Iris pigment epithelial cell (primary cell): ENCODE measurements at places on chromosomes 7 and 10.

GRCh38 chr7:131934452-131934851, 378.0 kb upstream of the PODXL start:
- DNase-seq = no peak

DNA sequence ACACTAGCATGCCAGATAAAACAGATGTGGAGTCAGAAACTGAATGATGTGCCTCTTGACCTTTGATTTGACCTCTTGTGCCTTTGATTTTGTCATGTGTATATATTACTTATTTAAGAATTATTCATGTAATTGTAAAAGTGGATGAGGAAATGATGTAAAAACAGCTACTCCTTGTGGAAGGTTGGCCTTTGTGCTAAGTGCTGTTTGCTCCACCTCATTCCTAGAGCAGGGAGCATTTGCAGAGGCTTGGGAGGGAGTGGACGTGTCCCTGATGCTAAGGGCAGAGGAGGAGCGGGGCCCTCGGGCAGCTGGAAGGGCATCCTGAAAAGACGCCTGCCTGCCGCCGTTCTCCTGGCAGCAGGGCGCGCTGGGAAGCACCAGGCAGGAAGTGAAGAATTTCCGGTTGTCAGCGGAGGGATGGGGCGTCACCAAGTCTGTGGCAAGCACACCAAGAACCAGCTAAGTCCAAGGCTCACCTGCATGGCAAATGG, 197.6 kb upstream of the ZNF32 start:
- peak; percentile 34 for DNase-seq

GRCh38 chr7:115707258-115708012, 323.1 kb downstream of the TFEC start:
- DNase-seq = peak; percentile 3

DNA sequence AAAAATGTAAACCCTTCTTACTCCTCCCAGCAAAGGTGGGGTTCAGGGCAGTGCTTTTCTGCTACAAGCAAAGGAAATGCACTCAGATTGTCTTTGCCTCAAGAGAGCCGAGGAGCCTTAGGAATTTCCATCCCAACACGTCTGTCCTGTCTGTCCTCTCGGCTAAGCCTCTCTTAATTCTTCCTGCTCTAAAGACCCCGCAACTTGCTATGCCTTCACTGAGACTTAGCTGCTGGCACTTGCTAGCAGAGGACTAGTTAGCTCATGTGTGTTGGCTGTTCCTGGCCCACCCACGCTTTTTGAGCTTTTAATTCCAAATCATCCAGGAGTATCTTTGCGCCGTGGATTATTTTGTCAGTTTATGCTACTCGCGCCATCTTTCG, 481 bp upstream of the NPM3 start:
- DNase-seq = no peak

DNA sequence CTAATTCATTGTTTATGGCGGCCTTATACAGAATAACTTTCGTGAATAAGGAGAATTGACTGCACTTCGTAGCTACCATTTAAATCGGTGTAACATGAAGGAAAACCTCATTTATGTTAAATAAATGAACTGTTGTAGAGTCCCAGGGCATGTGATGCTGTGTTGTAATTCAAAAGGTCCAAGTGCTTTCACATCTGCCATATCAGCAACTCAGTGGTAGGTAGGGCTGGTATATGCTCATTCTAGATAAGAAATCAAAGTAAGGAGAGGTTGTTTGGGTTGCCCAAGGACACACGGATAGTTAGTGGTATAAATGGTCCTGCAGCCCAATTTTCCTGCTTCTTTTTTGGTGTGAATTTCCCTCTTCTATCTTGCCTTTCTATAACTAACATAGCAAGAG, 15.8 kb downstream of the BBS9 start:
- DNase-seq = no peak

DNA sequence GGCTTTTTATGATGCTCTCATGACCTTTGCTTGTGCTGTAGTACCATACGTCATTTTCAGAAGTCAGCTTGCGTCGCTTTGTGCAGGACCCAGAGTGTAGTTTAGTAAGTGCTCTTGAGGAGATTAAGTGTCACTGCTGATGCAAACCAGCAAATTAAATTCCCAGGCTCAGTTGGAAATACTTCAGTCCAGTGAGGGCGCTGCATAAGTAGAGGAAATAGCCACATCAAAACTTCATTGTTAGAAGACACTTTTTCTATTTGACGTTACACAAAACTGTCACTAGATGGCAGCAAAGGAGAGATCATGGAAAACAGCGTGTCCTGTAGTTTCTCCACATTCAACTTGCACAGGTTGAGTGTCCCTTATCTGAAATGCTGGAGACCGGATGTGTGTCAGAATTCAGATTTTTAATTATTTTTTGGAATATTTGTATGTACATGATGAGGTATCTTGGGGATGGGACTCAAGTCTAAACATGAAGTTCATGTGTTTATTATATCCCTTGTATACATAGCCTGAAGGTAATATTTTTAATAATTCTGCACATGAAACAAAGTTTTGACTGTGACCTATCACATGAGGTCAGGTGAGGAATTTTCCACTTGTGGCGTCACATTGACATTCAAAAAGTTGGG, 7.9 kb downstream of the ZNF22 start:
- peak; percentile 89 for DNase-seq

GRCh38 chr7:43791-44540, 148.4 kb upstream of the FAM20C start:
- DNase-seq = no peak

DNA sequence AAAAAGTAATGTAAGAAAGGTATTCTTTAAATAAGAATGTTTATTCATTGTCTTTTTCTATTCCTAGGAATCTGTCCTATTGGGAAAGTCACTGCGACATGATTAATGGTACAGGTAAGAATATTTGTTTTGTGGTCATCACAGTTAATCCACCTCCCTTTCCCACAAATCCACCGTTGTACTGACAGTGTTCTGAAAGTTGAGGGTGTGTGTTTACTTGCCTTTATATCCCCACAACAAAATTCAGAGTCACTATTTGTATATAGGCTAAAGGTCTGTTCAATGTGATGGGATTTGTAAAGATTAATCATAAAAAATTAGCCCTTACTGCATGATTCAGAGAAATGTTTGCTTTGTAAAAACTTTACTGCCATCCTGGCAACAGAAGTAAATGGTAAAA, 27.9 kb downstream of the CD36 start:
- no peak for DNase-seq

DNA sequence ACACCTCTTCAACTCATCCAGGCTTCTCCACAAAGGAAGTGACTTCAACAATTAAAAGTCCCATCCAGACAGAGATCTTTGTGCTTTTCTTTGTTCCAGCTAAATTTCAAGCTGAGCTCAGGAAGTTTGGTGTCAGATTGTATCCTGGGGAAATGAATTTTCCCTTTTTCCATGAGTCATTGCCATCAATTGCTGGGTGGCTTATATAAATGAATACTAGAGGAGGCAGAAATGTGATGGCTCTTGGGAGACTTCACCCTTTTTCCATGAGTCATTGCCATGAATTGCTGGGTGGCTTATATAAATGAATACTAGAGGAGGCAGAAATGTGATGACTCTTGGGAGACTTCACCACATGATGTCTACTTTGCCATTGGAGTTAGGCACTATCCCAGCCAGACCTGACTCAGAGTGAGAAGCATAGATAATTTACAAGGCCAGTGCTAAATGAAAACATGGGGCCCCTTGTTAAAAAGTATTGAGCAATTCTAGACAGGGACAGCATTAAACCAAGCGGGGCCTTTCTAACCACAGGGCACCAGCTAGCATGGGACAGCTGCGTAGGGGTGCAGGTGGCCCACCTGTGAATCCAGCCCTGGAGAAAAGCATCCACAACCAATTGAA, 339.2 kb upstream of the PODXL start:
- peak; percentile 73 for DNase-seq

DNA sequence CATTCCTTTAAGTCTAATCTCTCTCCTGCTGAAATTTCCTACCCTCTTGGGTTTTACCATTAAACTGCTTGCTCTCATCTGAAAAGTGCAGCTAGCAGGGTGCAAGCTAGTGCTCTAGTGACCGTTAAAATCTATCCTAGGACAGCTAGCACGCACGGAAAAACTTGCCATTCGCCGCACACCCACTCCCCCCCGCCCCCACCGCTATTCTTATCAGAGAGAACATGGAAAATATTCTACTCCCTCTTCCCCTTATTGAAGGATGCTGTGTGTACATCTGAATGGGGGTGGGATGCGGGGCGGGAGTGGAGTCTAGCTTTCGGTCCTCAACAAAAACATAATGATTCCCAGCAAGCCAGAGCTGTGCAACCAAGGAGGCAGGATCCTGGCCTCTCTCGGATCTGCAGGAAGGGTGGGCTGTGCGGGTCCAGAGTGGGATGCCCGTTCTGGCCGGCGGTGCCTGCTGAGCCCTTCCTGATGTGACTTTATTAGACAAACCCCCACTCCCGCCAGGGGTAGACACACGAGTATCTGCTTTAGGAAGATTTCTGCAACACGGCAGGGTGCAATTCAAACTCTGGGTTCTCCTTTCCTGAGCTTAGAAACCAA, 1.1 kb upstream of the ADRA2A start:
- no peak for DNase-seq

DNA sequence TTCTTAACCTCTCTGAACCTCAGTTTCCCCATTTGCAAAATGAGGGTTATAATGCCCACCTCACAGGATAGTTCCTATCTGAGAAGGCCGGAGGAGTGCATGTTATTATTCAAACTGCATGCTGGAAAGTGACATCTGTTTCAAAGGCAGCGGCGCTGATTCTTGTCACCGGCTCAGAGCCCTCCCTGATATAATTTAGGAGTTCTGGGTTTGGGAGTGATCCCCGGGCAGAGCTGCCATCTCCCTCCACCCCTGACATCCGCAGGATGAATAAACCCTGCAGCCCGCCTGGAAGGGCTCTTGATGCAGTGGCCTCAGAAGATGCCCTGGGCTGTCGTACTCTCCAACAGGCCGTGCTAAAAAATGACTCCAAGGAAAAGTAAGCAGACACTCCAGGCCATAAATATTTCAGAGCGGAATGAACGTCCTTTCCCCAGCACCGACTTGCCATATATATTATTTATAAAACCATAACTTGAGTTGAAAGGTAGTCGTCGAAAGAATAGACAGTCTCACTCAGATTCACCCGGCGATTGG, 47.0 kb upstream of the MYL10 start:
- no peak for DNase-seq

DNA sequence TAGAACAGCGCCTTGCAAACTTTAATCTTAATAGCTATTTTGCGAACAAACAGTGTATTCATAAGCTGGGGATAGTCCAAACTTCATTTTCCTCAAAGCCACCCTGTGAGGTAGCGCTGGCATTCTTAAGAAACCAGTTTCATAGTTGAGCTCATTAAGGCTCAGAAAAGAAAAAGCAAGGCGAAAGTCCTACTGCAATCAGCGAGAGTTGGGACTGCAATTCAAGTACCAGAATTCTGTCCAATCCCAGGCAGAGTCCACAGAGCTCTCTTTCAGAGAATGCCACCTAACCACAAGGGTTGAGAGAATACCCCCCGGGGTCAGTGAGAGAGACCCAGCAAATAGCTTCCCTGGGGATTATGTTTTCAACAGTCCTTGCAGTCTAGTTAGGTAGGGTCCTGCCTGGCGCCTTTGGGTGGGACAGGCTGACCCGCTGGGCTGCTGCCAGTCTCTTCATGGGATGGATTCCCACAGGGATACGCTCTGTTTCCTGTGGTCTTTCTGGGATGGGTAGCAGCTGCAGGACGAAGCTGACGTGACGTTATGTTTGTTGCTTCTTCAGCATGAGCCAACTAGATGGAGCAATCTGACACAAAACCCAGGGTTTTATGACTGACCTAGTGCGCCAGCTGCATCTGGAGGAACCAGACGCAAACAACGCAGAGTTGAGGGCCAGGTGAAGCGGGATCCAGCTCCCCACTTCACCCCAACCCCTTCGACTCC, 16.0 kb downstream of the BMPER start:
- no peak for DNase-seq

DNA sequence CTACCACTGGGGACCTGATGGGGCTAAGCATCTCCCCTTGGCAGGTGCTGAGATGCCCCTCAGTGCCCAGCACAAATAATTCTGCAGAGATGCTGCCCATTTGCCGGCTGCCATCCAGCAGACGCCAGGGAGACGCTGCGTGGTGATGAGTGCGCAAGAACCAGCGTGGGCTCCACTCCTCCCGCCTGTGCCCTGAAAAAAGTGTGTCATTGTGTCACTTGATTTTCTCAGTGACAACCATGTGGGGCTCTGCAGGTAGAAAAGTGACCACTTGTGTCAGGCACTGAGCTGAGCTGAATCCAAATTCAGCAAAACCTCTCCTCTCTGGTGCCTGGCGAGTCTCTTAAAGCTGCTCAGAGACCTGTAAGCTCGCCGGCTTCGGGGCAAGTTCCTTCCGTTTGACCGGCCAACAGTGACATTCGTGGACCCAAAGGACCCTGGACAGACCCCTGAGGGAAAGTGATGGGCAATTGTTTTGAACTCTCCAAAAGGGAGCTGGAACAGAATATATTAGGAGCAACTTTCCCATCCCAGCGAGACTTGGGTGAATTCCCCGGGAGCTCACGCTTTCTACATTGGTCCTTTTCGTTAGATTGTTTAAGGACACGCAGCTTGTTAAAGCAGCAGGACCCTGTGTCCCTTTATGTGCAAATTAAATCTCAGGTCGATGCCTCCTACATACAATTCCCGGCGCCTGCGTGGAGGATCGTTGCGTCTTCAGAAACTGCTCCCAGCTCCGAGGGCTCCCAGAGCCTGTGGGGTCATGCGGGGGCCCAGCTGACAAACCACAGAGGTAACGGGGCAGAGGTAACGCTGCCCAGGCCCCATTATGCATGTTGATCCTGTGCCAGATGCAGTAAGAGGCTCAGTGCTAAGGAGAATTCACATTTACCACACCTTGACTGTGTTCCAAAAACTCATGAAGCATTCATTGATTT, 332.7 kb downstream of the ADARB2 start:
- no peak for DNase-seq

DNA sequence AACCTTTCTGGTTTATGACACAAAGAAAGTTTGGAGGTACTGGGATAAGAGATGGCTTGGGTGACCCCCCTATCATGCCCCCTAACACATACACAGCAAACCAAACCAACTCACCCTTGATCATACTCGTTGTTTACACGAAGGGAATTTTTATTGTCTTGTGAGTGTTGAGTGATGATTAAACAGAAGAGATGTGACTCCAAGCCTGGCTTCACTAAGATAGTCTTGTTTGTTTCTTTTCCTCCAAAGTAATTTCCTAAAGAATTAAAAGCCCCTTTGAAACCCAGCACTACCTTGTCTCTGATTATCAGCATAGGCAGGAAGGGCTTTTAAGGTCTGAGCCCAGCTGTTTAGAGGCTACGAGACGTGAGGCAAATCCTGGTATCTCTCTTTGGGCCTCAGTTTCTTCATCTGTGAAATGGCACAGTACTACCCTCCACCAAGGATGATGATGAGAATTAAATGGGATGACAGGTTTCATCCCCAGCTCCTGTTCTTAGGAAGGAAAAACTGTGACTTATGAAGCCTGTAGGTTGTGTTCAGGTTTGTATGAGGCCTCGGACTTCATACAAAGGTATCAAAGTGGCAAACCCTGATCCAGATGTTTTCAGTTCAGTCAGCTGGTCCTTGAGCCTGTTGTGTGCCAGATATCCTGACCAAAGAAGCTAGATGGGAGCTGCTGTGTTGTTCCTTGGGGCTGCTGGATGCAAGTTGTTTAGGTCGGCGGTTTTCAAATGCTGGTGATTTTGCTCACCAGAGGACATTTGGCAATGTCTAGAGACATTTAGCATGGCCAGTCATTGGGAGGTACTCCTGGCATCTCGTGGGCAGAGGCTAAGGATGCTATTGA, 51.8 kb downstream of the TCF7L2 start:
- no peak for DNase-seq

GRCh38 chr10:85724215-85724614, 642.4 kb downstream of the GRID1 start:
- DNase-seq = no peak
